ENCODE measurements at places on chromosomes 16 and 17. TPM values are rescaled to one million over a fixed set of nuclear protein-coding genes. Genes with fewer than 3 reads are reported as not detected.
A peak's percentile ranks its signal among the peaks of the same experiment; 100 is the strongest.

DNA sequence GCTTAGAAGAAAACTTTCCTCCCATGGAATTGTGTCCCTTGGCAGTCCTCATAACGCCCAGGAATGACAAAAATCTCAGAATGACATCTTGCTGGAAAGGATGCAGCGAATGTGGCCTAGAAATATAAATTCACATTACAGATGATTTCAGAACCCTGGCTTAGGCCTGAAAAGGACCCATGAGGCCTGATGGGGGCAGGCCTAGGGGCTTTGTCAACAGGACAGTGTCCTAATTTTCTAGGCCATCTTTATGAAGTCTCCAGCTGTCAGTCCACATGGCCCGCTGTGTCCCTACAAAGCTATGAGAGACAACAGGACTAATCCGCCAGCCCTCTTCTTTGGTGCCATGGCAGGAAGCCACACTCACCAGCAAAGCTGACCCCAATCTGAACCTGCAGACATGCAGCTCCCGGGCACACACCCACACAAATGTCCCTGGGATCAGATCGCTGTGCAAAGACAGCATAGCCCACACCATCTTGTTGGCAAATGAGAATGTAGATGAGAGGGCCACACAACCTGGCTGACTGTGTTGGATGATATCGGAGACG is 40.4 kb upstream of the DNAH17 start:
- DNase-seq = no peak

- no peak for DNase-seq
Measured at GRCh38 chr17:58381124-58382035, 29.4 kb upstream of the SUPT4H1 start.

The SLC35G6 gene
- not detected for total RNA-seq

The TP53TG3C gene
- 0.58 TPM for total RNA-seq

The TBC1D3 gene
- total RNA-seq = not detected

DNA sequence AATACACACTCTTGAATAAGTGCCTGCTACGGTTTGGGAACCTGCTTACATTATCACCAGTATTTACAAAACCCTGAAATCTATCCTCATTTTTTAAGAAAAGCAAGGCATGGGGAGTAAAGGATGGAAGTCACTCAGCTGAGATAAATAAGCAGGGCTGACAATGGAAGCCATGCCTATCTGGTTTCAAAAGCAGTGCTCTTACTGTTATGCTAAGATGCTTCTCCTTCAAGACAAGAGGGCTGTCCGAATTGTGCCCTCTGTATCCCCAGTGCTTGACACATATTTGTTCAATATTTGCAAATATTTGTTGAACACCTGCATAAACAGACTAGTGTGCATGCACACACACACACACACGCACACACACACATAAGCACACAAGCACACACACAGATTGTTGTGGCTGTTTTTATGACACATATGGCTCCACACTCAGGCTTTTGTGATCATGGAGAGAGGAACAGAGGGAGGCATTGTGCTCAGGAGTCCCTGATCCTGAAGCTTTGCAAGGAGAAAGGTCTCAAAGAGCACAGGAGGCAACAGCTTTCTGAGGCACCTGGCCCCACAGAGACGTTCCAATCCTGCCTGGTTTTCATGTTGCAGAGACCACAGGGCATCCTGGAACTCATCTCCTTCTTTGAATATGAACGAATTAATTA is 401.6 kb upstream of the CDH11 start:
- no peak for DNase-seq

DNA sequence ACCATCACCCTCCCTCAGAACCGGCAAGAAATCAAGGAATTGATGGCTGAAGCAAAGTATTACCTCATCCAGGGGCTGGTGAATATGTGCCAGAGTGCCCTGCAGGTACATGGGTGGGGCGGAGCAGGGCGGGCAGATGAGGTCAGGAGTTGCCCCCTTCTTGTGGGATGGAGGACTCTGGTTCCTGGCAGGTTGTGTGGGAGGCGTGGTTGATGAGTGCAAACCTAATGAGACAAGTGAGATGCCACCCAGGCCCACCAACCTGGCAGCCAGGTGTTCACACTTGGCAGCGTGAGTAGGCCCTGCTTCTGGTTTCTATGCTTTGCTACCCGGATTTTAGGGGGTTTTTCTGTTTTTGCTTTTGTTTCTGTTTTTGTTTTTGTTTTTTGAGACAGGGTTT is 4.8 kb downstream of the TNFAIP1 start:
- DNase-seq = no peak

GRCh38 chr17:28147017-28147416 is 104.5 kb downstream of the NLK start:
- no peak for DNase-seq

GRCh38 chr17:79019632-79020584 is 4.1 kb upstream of the C1QTNF1 start:
- peak; percentile 68 for DNase-seq

The CXCL16 gene
- total RNA-seq = 3.1 TPM

GRCh38 chr17:34201225-34201624 is 53.9 kb upstream of the CCL2 start:
- no peak for DNase-seq

DNA sequence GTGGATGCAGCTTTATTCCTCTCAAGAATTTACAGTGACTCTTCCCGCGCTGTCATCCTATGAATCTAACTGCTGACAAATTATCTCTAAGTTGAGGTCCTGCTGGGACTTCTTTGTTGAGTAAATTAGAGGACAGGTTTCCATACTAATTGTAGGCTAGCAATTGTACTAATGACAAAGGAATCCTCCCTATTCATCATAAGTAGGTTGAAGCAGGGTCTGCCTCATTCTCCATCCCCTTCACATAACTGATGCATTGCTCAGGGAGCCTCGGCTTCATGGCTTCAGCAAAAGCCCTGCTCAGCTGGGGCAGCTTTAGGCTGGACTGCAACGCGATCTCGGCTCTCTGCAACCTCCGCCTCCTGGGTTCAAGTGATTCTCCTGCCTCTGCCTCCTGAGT is 83.1 kb upstream of the IRX6 start:
- no peak for DNase-seq
